RWPE2 (cell line): ENCODE measurements at places on chromosomes 5 and 9.

GRCh38 chr9:129757045-129757444 lies 4.2 kb upstream of the PTGES start:
- no peaks in the 10 kb centered on the region for H3K27me3 ChIP-seq
- H3K4me1 ChIP-seq, result peaks cover 6% of the 10 kb centered on the region
- no peak for DNase-seq

- H3K27ac ChIP-seq, result no peak overlapping the region
- no peaks in the 10 kb centered on the region for H3K36me3 ChIP-seq
- H3K4me1 ChIP-seq, result no peaks in the 10 kb centered on the region
- H3K27me3 ChIP-seq, result no peaks in the 10 kb centered on the region
Measured at GRCh38 chr5:56594792-56595191, 220.6 kb upstream of the MAP3K1 start.

DNA sequence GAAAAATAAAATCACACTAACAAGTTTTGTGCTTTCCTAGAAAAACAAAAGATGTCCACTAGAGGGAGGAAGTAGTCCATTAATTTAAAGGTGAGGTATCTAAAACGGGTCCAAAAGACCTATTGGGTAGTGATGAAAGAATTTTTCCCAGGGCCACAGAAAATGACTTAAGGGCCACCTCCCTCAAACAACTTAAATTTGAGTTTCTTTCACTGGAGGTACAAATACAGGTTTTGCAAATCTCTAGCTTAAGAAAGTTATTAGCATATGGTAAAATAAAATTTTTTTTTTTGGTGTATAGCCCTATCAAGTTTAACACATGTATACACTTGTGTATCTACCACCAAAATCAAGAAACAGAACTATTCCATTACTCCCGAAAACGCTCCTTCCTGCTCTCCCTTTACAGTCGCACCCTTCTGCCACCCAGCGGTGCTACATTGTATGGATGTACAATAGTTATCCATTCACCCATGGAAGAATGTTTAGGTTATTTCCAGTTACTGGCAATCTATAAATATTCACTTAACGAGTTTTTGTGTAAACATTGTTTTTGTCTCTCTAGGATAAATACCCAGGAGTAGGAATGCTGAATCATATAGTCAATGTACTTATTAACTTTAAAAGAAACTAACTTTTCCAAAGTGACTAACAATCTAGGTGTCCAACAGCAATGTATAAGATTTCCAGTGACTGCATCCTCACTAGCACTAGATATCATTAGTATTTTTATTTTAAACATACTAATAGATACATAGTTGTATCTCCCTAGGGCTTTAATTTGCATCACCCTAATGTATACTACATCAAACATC lies 21.9 kb downstream of the DEPDC1B start:
- no peak overlapping the region for H3K27ac ChIP-seq
- peaks cover 16% of the 10 kb centered on the region for H3K36me3 ChIP-seq
- no peaks in the 10 kb centered on the region for H3K4me1 ChIP-seq
- DNase-seq, result no peak
- no peaks in the 10 kb centered on the region for H3K27me3 ChIP-seq

- H3K4me3 ChIP-seq, result no peak overlapping the region
- no peaks in the 10 kb centered on the region for H3K27me3 ChIP-seq
- no peaks in the 10 kb centered on the region for H3K36me3 ChIP-seq
- DNase-seq, result no peak
- H3K27ac ChIP-seq, result no peak overlapping the region
Measured at GRCh38 chr5:34866989-34867471, 28.1 kb downstream of the TTC23L start.

DNA sequence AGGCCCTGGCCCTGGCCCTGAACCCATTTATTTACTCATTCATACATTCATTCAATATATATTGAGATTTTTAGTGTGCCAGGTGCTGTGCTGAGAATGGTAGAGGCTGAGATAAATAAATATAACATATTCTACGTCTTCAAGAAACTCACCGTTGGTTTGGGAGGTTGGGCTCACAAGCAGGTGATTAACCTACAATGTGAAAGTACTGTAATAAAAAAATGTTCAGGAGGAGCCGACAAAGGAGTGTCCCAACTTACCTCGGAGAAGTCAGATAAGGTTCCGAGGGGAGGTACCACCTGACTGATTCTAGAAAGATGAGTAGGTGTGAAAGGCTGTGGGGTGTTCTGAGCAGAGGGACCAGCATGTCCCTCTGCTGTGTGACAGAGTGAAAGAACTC lies 479.6 kb upstream of the KLF4 start:
- DNase-seq, result no peak
- H3K27ac ChIP-seq, result no peak overlapping the region
- no peak overlapping the region for H3K4me3 ChIP-seq
- no peaks in the 10 kb centered on the region for H3K27me3 ChIP-seq
- H3K4me1 ChIP-seq, result no peaks in the 10 kb centered on the region

DNA sequence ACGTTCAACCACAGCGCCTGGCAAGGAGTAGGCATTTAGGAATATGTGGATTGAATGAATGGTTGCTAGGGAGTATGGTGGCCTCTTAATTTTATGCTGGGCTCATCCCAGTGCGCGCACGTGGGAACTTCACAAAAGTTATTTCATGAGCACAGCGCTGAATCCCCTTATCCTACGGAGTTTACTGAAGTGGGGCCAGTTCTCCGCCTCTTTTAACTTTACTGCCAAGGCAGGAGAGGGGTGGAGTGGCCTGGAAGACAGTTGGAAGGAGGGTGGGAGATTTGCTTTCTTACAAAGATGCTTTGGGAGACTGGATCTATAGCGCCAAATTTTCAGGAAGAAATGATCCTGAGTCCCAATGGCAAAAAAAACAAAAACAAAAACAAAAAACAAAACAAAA lies 326.5 kb downstream of the SH3GL2 start:
- no peak for DNase-seq
- H3K4me1 ChIP-seq, result no peaks in the 10 kb centered on the region
- H3K27me3 ChIP-seq, result peaks cover 44% of the 10 kb centered on the region
- no peak overlapping the region for H3K4me3 ChIP-seq

DNA sequence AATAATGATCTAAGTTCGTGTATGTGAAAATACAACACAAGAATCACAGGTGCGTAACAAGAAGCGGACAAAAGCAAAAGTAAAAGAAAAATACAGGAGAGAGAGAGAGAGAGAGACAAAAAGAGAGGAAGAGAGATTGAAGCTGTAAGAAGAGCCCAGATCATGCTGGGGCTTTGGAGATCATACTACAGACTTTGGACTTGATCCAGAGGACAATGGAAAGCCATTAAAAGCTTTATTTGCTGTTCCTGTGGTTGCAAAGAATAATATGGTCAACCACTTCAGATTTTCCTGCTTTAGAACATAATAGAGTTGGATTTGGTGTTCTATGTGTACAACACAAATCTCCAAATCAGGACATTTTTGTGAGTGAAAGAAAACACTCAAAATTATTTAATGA lies 561.4 kb downstream of the CAAP1 start:
- H3K27me3 ChIP-seq, result peaks cover 4% of the 10 kb centered on the region
- H3K27ac ChIP-seq, result no peak overlapping the region
- no peak overlapping the region for H3K4me3 ChIP-seq
- H3K36me3 ChIP-seq, result no peaks in the 10 kb centered on the region
- no peaks in the 10 kb centered on the region for H3K4me1 ChIP-seq
- DNase-seq, result no peak

- H3K27me3 ChIP-seq, result no peaks in the 10 kb centered on the region
- H3K4me3 ChIP-seq, result no peak overlapping the region
Measured at GRCh38 chr5:204966-205670, 12.8 kb downstream of the CCDC127 start.

GRCh38 chr5:5888284-5888683 lies 465.8 kb downstream of the ICE1 start:
- no peak for DNase-seq
- peaks cover 11% of the 10 kb centered on the region for H3K27me3 ChIP-seq
- no peaks in the 10 kb centered on the region for H3K4me1 ChIP-seq
- H3K36me3 ChIP-seq, result no peaks in the 10 kb centered on the region

DNA sequence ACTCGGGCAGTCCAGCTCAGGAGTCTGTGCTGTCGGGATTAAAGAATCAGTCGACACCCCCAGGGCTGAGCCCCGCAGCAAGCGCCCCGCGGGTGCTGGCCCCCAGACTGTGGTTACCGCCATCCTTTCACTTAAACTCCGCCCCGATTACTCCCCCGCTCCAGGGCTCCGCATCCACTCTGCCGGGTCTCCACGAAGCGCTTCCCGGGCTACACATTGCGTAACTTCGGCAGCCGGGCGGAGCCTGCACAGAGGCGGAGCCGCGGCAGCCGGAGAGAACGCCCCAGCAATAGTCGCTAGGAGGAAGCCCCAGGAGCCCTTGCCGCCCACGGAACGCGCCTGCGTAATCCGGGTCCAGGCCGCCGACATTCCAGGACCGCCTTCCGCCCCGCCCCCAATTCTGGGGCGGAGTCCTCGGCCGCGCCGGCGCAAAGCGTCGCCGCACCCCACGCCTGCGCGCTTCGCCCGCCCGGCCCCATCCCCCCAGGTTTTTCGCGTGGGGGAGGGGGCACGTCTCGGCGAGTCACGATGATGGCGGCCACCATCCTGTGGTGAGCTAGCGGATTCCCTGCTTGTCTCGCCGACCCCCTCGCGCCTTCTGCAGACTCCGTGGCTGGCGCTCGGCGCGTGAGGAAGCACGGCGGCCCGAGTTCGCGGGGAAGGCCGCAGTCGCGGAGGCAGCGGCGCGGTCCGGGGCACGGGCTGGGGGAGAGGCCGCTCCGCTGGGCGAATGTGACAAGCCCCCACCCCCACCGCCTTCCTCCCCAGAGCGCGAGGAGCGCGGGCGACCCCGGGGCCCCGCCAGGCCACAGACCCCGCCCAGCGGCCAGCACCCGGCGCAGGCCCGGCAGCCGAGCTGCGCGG lies at the start of gene RAD23B:
Gene RAD23B (plus strand): TSS at position 521 of the 864 bp plus-strand sequence. CDS start 351 bp downstream, outside the sequence.
- H3K36me3 ChIP-seq, result peaks cover 18% of the 10 kb centered on the region
- H3K4me3 ChIP-seq, result peak within 1 kb of the TSS; percentile 89
- no peaks in the 10 kb centered on the region for H3K27me3 ChIP-seq
- peak; percentile 98 for DNase-seq
- H3K4me1 ChIP-seq, result peaks cover 26% of the 10 kb centered on the region

DNA sequence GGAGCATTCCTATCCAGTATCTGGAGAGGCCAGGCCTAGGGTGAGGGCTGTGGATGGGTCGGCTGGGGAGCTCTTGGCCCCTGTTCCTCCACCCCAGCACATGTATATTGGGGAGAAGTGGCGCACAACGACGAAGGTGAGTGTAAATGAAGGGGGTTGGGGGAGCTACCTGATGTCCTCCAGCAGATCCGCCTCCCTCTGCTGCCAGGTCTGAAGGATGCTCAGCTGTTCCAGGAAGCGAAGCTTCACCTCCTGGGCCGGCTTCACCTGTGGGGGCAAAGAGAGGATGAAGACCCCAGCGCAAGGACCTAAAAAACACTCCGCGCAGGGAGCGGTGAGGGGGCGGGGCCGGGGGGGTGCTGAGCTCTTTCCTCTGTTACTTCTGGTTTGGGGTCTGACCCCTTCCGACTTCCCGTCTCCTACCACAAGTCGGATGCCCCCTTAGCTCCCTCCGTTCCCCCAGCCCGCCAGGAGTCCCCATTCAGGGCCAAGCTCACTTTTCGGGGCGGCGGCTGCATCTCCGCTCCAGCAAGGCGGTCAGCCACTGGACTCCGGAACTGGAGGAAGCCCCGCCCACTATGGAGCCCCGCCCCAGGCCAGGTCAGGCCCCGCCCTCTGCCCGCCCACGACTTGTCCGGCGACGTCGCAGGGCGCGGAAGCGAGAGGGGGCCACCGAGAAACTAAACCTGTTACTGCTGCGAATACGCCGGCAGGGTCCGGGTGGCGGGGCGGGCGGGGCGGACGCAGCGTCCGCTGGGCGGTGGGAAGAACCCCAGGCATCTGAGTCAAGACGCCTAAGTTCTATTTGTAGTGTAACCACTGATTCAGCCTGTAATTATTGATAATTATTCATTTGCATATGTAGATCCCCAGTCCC lies at the start of gene FCHSD1:
Gene FCHSD1 (minus strand): TSS at position 568 of the 877 bp plus-strand sequence. CDS start 50 bp downstream, at position 518.
- peaks cover 4% of the 10 kb centered on the region for H3K36me3 ChIP-seq
- no peak for DNase-seq

GRCh38 chr9:134933076-134933659 lies 15.5 kb upstream of the FCN1 start:
- H3K27ac ChIP-seq, result no peak overlapping the region
- peak; percentile 29 for DNase-seq
- no peaks in the 10 kb centered on the region for H3K36me3 ChIP-seq
- H3K4me1 ChIP-seq, result no peaks in the 10 kb centered on the region
- H3K4me3 ChIP-seq, result no peak overlapping the region

GRCh38 chr5:139745132-139745799 lies 50.3 kb upstream of the PSD2 start:
- H3K4me3 ChIP-seq, result no peak overlapping the region
- peaks cover 7% of the 10 kb centered on the region for H3K4me1 ChIP-seq
- DNase-seq, result peak; percentile 68
- H3K36me3 ChIP-seq, result no peaks in the 10 kb centered on the region
- H3K27me3 ChIP-seq, result peaks cover 23% of the 10 kb centered on the region

DNA sequence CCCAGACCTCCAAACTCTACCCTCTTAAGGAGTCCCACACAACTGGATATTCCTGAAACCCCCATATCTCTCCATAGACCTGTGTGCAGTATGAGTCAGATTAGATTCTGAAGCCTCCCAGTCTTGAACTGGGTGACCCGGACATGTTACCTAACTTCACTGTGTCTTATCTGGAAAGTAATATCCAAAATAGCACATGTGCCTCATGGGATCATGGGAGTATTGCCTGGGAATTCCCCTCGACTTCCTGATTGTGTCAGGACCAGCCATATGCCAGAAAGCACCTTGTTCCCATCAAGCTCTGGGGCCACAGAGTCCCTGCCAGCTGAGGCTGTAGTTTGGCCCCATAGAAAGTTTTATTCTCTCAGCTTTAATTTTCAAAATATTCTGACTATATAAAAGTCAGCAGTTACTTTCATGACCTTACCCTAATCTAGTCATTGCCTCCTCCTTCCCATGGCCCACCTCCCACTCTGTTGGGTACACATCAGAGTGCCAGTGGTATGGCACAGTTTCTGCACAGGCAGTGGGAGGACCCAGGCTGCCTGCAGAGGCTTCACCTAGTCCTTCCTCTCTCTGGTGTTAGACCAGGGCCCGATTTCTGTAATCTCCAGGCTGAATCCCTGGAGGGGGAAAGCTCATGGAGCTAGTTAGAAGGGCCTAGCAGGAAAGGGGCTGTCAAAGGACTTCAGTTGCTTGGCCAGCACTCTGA lies 19.5 kb upstream of the B4GALT1 start:
- DNase-seq, result no peak
- H3K4me1 ChIP-seq, result peaks cover 31% of the 10 kb centered on the region
- no peak overlapping the region for H3K4me3 ChIP-seq
- H3K36me3 ChIP-seq, result no peaks in the 10 kb centered on the region
- no peaks in the 10 kb centered on the region for H3K27me3 ChIP-seq

- H3K4me1 ChIP-seq, result peaks cover 3% of the 10 kb centered on the region
- DNase-seq, result no peak
- no peak overlapping the region for H3K4me3 ChIP-seq
- no peak overlapping the region for H3K27ac ChIP-seq
- no peaks in the 10 kb centered on the region for H3K27me3 ChIP-seq
Measured at GRCh38 chr5:82105457-82105856, 133.6 kb downstream of the ATG10 start.

- DNase-seq, result no peak
- no peak overlapping the region for H3K4me3 ChIP-seq
- no peaks in the 10 kb centered on the region for H3K4me1 ChIP-seq
- no peaks in the 10 kb centered on the region for H3K36me3 ChIP-seq
Measured at GRCh38 chr5:109956884-109957283, 267.2 kb downstream of the MAN2A1 start.

- DNase-seq, result no peak
- no peak overlapping the region for H3K4me3 ChIP-seq
- no peaks in the 10 kb centered on the region for H3K4me1 ChIP-seq
- no peaks in the 10 kb centered on the region for H3K36me3 ChIP-seq
- H3K27me3 ChIP-seq, result no peaks in the 10 kb centered on the region
- H3K27ac ChIP-seq, result no peak overlapping the region
Measured at GRCh38 chr5:129945028-129945427, 40.8 kb downstream of the CHSY3 start.
